ENCODE measurements at places on chromosomes 1 and 21.

GRCh38 chr1:165637427-165637826, 6.4 kb downstream of the MGST3 start:
- no peak for DNase-seq

- DNase-seq: no peak
Measured at GRCh38 chr1:116873680-116874271, 35.9 kb upstream of the PTGFRN start.

DNA sequence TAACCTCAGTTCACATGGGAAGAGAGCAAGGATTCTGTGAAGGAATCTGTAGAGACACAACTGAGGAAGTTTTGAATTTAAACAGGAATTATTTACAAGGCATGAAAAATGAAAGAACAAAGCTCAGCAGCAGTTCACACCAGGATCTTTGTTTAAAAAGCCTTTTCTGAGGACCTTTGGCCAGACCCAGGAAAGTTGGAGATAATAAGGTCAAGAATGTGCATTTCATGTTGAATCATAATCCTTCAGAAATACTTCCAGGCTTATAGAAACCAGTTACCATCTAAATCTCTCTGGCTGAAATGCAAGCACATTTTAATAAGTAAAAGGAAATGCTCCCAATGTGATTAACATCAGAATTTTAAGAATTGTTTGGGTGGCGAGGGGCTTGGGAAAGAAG, 2.7 kb downstream of the CLIC6 start:
- no peak for DNase-seq

GRCh38 chr1:53321366-53321765, 6.5 kb downstream of the LRP8 start:
- DNase-seq: no peak

DNA sequence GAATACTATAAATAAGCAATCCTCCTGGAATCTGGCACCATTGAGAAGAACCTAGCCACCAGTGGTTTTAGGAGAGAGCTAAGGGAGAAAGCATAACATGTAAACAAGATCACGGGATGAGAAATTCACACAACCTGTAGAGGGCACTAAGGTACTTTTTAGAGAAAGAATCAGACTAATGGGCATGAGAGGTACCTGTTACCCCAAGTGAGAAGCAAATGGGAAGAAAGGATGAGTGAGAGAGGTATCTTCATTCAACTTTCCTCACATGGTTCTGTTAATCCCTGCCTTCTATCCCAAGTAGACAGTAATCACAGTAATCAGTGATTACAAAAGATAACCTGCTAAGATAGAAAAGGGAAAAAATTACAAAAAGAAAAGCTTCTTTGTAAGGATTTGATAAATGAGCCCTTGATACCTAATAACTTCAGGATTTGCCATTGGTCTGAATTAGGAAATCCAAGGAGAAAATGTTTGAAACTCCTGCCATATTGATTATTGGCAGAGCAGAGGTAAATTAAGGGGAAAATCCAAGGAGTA, 251.1 kb upstream of the ADGRL2 start:
- no peak for DNase-seq

DNA sequence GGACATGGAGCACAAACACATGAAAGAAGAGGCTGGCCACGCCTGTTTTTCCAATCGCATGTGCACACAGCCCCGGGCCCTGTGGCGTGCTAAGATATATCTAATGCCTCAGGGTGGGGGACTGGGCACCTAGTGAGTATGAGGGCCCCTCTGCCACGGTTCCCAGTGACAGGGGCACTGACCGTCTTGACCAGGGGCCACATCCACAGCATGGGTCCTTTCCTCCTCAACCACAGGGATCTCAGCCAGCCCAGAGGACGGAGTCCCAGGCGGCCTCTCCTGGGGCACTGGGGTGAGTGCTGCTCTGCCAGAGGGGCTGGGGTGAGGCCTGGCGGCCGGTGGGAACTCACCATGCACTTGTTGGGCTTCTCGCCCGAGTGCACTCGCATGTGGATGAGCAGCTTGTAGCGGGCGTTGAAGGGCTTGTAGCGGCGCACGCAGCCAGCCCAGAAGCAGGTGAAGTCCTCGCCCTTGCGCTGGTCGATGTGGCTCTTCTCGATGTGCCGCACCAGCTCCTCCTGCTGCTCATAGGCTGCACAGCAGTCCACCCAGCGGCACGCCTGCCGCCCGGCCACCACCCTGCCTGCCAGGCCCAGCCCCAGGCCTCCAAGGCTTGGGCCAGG, 134.7 kb downstream of the DMRTB1 start:
- no peak for DNase-seq

DNA sequence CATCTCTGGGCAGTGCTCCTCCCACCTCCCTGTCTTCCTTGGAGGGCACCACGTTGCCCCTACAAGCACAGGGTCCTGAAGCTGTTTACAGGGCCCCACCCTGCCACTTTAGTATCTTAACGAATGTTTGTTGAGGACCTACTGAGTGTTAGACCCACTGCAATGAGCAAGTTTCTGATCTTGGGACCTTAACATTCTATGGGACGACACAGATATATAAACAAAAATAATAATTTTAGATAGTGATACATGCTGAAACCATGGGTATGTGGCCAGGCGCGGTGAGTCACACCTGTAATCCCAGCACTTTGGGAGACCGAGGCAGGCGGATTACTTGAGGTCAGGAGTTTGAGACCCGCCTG, 10.1 kb downstream of the ENTREP3 start:
- no peak for DNase-seq

GRCh38 chr1:88541596-88541995, 142.5 kb upstream of the PKN2 start:
- DNase-seq: no peak

GRCh38 chr1:19737104-19737825, 62.5 kb downstream of the TMCO4 start:
- no peak for DNase-seq

- no peak for DNase-seq
Measured at GRCh38 chr1:46522184-46522968, 29.1 kb downstream of the KNCN start.

- DNase-seq: no peak
Measured at GRCh38 chr1:77594366-77595112, 87.9 kb downstream of the ZZZ3 start.

- DNase-seq: no peak
Measured at GRCh38 chr1:90074566-90074965, 79.7 kb downstream of the ZNF326 start.

- DNase-seq: no peak
Measured at GRCh38 chr1:27878787-27879335, 6.5 kb downstream of the THEMIS2 start.

GRCh38 chr1:37480581-37481288, 6.4 kb downstream of the ZC3H12A start:
- no peak for DNase-seq

- DNase-seq: no peak
Measured at GRCh38 chr1:38763121-38763520, 96.5 kb downstream of the RRAGC start.

DNA sequence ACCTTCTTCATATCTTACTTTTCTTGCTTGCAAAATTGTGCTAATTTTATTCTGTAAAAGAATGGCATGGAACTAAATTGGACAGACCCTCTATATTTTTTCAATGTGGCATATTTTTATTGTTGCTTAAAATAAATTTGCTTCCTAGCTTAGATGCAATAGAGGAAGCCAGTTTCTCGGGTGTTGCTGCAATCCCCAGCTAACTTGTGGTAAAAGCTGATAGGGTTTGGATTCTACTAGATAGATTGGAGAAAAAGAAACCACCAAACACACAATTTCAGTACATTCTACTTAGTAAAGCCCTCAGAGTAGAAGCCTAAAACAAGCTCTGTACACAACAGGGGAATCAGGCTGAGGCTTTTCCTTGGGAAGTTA, 49.5 kb upstream of the GCLM start:
- no peak for DNase-seq

GRCh38 chr1:30757352-30758120, at the start of gene LAPTM5:
TSS of gene LAPTM5 (minus strand) at chr1:30757774. CDS start at chr1:30757745, 29 bp downstream.
- DNase-seq: peak; percentile 46

DNA sequence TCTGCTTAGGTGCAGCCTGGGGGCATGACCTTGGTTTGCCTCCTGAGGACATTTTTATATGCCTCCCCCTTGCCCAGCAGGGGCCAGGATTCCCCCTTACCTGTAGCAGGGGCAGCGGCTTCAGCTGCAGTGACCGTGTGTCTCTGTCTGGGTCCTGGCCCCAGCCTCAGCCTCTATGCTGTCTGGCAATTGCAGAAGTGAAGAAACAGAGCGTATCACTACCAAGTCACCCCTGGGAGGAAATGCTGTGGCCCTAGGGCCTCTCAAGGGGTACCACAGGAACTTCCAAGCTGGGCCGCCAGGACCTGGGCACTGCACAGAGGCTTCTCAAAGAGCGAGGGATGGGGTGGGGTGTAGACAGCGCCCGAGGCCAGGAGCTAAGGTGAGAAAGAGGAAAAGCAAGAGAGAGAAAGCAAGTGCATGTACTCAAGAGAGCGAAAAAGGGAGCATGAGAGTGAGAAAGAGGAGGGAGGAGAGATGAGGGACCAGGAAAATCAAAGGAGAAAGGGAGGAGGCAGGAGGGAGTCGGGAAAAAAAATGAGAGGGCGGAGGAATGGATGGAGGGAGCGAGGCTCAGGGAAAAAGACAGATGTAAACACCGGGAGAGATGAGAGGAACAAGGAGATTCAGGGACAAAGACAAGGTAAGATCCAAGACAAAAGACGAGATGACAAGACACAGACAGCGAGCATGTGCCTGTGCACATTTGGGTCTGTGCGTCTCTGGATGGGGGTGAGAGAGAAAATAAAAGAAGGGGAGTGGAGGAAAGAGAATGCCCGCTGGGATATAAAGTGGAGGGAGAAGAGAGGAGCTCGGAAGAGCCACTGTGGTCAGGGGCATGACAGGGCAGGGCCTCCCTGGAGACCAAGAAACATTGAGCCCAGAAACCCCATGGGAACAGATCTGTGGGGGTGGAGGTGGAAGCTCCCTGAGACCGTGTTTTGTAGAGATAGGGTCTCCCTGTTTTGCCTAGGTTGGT, at the start of gene PTAFR:
PTAFR (minus strand) TSS at position 199 of the 979 bp plus-strand sequence. CDS start 25,669 bp downstream, outside the sequence.
- no peak for DNase-seq

- DNase-seq: peak; percentile 63
Measured at GRCh38 chr1:200510228-200510623, 100.4 kb upstream of the ZNF281 start.

DNA sequence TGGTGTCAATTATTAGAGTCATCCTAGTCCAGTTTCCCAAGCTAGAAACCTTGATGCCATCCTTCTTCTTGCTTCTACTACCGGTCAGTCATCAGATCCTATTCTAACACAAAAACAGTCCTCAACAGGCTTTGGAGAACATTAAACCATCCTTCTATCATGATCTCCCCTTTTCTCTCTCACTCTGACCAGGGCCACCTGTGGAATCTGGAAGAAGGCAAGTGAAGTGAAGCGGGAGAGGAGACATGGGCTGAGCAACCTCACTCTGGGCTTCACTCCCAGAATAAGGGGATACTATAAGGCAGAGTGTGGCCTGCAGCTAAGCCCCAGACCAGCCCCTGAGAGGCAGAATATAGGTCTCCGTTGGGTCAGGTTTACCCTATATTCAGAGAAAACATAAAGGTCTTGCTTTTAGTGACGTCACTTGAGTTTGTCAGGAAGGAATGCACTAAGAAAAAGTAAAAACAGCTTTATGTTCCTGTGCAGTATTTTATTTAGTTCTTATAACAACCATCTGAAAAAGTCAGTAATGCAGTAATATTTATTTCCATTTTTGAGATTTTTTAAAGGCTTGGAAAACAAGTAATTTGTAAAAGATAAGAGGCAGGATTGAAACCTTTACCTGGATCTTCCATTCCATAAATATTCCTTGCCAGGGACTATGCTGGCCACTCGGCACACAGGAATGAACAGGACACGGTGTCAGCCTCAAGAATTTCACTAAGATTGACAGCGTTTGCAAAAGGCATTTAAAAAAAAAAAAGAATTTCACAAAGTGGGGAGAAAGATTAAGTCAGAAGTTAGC, 61.3 kb downstream of the NFASC start:
- no peak for DNase-seq

DNA sequence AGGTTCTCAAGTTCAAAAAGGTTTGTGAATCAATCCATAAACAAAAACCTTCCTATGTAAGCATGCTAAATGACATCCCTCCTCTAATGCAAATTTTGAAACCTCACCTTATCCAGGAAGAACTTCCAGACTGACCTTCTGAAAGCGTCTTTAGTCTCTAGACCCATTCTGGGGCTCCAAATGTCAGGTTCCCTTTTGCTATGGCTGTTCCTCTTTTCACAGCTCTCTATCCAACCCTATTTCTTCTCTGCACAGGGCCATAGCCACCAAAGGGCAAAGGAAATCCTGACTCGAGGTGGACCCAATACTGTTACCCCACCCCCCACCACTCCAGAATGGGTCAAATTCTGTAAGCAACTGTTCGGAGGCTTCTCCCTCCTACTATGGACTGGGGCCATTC, 3.4 kb downstream of the ATP1A4 start:
- DNase-seq: no peak

DNA sequence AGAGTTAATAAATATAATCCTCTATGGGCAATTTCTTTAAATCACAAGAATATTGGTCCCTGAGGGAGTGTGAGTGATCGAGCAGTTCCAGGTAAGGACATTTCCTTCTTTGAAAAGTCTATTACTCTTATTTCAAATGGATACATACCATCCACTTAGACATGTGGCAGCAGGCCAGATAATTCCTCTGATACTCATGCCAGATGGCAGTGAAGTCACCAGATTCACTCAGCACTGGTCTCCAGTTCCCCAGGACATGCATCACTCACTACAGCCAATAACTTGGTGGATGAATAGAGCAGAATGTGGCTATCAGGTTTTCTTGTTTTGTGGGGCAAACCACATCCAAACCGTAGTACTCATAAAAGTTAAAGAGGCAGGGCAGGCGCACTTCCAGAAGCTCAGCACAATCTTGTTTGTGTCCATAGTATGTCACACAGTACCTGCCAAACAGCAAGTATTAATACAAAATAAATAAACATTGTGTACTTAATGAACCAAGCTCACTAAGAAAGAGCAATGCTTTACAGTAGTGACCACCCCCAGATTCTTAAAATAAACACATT, 74.2 kb upstream of the CD53 start:
- DNase-seq: no peak

DNA sequence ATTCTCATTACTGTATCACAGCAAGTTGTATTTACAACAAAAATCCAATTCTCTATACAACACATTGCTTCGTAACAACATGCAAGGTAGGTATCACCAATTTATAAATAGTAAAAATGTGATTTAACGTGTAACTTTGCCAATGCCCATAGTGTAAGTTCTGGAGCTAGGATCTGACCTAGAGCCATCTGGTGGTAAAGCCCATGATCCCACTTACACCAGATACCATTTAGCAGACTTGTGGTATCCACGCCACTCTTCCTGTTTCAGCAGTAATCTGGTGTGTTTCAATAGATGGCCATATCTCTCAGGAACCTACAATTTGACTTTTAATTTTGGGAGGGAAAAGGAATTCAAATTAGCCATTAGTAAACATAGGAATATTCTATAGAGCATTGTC, 10.2 kb downstream of the SETSIP start:
- no peak for DNase-seq

GRCh38 chr1:41500781-41501518, 16.5 kb upstream of the EDN2 start:
- no peak for DNase-seq
